ENCODE measurements at places on chromosomes 13 and 19.

GRCh38 chr13:51523082-51523518 lies 61.2 kb upstream of the WDFY2 start:
- no peak for DNase-seq

DNA sequence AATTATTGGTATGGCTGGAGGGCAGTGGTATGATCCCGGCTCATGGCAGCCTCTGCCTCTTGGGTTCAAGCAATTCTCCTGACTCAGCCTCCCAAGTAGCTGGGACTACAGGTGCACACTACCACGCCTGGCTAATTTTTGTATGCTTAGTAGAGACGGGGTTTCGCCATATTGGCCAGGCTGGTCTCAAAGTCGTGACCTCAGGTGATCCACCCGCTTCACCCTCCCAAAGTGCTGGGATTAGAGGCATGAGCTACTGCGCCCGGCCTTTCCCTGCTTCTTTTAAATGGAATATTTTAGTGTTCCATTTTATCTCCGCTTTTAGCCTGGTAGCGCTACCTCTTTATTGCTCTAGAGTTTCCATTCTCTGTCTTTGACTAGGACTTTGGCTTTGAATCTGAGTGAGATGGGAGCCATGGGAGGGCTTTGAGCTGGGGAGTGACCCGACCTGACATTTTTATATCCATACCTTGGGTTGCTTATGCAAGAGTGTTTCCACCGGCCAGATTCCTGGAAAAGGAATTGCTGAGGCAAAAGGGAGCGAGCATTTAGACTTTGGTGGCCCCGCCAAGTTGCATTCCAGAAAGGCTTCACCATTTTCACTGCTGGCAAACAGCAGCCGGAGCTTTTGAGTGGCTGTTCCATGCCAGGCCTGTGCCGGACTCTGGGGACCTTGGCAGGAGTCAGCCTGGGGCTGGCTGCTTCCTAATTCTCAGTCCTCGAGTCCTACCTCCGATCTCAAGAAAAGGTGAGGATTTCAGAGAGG lies 22.9 kb downstream of the BICRA start:
- no peak for DNase-seq

GRCh38 chr13:110978390-110978789 lies 63.5 kb upstream of the ANKRD10 start:
- DNase-seq, result no peak

DNA sequence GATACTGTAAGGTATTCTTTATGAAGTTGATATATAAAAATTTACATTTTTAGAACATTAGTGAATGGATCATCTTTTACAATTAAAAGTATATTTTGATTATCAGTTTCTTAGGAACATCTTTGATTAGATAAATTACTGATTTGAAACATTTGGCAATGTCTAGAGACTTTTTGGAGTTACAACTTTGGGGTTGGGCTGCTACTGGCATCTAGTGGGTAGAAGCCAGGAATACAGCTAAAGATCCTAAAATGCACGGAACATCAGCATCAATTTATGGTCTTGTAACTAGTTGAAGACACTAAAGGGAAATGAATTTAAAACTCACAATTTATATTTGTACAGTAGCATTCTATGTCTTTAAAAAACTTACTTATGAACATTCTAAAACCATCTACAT lies 19.9 kb downstream of the POMP start:
- no peak for DNase-seq

DNA sequence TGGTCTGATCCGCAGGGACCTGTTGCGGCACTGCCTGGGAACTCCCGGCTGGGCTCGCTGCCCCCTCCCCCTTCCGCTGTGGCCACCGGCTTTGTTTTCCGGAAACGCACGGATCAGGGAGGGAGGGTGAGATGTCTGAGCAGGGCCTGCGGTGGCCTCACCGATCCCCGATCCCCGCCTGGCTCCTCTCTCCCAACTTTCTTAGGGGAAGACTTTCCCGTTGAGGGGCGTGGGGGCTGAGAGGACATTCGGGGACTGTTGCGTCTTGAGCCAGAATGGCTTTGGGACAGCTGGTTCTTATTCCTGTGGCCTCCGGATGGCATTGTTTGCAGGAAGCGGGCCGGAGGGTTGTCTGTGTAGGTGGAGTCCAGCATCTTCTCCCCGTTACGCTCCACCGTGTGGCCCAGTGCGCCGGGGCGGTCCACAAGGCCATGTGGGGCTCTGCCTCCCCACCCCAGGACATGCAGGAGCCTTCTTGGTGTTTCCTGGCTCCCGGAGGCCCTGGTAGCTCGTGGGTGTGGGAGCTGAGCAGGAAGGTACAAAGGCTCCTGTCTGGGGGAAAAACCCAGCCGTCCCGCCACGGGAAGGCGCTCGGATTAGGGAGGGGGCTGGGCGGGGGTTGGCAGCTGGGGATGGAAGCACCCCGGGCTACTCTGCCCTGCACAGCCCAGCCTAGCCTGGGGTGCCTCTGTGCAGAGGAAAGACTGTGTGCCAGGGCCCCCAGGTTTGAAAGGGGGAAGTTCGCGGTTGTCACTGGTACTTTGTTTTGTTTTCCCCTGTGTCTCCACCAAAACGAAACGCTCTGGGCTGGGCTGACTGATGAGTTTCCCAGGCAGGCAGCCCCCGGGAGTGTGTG lies 1.3 kb downstream of the CSNK1G2 start:
- DNase-seq, result peak; percentile 60

DNA sequence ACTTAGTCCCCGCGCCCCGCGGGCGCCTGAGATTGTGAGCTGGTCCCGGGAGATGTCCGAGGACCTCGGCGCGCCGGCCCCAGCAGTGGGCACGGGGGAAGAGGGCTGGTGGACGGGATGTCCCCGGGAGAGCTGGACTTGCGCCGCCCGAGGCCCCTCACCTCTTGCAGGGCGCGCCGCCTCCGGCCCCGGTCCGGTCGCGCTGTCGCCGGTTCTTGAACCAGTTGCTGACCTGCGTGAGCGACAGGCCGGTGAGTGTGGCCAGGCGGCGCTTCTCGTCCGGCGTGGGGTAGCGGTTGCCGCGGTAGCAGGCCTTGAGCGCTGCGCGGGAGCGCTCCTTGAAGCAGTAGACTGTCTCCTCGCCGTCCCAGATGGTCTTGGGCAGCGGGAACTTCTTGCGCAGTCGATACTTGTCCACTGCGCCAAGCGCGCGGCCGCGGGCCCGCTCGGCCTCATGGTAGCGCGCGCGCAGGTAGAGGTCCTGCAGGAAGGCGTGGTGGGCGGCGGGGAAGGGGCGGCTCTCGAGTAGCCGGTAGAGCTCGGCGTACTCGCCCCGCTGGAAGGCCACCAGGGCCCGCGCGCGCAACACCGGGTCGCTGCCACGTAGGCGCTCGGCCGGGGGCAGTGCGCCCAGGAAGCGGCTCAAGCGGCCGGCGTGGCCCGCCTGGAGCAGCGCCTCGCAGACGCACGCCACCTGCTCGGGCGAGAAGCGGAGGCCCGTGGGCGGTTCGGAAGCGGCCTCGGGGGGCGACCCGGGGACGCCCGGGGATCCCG lies 984 bp downstream of the SIX5 start:
- DNase-seq, result no peak

DNA sequence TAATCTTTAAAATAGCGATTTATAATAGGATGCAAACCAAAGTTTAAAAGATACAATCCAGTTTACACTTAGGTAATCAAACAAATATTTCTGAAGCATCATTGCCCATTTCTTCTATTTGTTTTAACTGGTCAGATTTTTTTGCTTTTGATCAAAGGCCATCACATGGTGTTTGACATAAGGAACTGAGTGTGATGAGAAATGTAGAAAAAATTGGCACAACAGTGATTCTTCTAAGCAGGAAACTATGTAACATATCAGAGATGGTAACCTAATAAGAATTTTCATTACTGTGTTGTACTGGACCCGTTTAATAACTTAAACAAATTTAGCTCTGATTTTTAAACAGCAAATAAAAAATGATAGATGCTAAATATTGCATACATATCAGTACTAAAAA lies 644.7 kb upstream of the KLF12 start:
- DNase-seq, result no peak

DNA sequence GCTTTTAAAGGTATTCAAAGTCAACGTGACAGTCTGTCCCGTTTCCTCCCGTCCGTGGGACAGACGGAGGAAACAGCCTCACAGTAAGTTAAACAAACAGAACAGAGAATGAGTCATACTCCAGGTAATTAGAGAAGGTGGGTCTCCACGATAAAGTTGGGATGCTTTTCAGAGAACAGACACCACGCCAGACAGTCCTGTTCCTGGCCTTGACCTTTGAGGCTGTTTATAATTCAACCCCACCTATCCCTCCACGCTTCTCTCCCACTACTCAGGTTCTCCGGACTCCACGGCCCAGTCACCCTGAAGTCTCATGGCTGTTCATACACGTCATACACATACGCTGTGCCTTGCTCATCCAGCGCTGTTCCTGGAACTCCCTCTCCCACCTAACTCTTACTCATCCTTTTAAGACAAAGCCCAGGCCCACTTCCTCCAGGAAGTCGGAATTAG lies 42.5 kb downstream of the ARHGEF18 start:
- no peak for DNase-seq

DNA sequence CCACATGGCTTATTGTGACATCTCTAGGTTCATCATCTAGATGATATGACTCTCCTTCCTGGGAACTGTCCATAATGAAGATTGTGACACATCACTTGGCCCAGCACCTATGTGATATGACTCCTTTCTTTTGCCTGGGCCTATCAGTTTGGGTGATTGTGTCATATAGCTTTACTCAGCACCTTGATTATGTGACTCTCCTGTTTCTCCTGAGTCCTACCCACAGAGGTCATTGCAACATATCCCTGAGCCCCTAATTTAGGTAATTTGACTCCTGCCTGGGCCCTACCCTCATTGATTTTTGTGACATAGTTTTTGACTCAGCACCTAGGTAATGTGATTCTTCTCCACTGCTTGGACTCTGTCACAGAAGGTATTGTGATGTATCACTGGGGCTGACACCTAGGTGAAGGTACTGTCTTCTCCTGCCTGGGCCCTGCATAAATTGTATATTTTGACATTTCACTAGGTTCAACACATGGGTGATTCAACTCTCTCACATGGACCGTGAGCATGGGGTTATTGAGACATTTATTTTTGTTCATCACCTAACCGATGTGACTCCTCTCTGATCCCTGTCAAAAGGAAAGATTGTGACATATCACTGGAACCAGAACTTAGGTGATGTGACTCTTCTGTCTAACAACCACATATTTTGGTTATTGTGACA lies 26.2 kb upstream of the ZNF254 start:
- DNase-seq, result no peak

DNA sequence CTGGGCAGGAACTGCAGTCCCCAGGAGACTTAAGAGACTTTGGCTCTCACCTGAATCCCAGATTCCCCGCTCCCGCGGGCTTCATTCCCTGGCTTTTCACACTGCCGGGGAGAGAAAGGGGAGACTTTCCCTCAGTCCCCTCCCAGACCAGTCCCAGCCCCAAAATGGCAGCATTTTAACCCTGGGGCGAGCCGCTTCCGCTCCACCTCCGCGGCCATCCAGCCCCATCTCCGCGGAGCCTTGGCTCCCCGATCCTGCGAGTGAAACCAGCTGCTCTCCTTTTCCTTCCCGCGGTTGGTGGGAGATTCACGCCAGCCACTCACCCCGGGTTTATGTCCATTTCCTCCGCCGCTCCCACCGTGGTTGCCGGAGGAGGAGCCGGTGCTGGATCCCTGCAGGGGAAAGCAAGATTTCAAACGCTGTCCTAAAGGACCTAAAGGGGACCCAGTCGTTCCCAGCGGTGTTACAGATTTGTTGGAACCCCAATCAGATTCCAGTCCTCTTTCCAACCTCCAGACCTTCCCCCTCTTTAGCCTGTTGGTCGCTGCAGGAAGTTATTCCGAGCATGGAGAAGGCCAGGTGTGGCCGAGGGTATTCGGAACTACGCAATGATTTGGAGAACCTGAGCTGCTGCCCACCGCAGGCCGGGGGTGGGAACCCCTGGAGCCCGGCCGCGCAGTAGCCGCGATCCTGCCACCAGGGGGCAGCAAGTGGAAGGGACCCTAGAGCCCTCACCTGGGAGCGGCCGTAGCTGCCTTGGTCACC lies 3.4 kb downstream of the DMKN start:
- DNase-seq, result peak; percentile 70

DNA sequence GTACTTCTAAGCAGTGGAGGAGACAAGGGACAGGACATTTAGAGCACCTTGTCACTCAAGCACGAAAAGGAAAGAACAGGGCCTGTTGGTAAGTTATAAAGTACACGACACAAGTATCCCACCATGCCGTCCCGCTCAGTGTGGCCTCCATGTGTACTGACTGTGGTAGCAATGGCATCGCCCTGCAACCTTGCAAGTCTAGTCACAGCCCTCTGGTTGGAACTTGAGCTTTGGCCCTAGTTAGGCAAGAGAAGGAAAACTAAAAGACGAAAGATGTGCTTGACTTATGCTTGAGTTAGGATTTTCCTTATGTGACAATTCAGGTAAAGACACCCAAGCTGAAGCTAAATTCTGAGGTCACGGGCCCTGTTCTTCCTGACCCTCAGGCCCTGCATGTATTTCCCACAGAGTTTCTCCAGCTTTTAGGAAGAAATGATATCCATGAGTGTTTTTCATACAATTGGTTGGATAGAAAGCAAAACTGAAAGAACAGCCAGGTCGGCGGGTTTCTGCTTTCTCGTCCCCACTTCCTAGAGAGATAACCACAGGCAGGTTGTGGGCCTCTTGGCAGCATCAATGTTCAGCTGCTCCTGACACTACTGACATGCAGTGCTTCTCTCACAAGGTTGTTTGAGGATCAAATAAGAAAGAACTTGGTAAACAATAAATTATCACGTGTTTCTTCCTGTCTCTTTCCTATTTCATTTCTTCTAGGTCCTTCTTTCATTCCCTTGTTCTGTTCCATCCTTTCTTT lies 216.2 kb downstream of the IRS2 start:
- DNase-seq, result no peak

GRCh38 chr19:54426291-54426931 lies 11.1 kb downstream of the TTYH1 start:
- no peak for DNase-seq

DNA sequence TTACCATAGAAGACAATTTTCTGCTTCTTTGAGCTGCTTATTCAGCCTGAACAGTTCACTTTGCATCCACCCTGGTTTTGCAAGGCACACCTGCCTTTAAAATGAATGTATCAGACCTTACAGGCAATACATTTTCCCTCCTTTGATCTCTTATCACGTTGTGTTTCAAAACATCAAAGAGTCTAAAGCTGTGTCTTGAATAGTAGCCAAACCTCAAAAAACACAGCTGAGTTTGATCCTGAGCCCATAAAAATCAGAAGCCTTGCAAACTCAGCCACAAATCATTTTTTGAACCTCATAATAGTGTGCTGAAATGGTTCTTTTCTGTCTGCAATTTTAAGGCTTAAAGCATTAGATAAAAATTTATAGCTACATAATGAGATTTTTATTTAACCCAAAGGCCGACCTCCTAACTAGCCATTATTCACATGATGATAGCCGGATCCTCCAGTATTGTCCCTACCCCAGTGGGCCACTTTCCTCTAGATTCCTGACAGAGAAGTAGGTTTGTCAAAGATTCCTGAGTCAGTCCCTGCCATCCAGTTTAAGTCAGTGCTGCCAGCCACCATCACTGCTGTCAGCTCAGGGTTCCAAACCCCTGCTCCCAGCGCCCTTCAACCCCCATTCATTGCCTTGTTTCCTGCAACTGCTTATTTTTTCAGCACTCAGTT lies 71.8 kb downstream of the CAB39L start:
- DNase-seq, result no peak
